Renal pelvis (tissue), 12 donors: ENCODE measurements at places on chromosomes 5 and 9. TPM values are rescaled to one million over a fixed set of nuclear protein-coding genes. Genes with fewer than 3 reads are reported as not detected.
A peak's percentile ranks its signal among the peaks of the same experiment; 100 is the strongest.

DNA sequence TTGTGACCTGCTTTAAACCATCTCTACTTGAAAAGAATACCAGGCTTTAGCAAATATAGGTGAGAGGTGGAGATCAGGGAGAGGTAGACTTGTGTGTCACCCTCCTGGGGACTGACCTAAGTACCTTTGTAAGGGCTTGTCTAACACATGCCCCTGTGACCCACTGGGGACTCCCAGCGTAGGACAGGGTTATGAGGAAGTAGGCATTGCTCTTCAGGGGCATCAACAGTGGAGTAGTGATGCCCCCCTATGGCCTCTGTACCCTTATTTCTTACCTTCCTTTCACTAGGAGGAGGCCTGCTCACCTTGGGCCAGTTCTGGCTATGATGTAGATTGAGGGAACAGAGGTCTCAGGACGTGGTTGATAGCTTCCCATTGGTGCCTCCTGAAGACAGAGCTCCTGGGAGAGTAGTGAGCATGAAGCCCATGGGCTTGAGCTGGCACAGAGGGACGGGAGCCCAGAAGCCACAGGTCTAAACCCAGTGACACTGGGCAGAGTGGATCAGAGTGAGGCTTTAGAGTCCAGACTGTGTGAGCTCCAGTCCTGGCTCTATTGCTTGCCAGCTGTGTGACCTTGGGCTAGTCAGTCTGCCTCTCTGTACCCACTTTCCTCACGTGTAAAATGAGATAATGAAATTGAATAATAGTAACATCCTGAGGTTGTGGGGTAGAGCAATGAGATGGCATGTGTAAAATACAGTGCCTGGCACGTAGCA, 191.7 kb downstream of the AOPEP start:
- no peak for DNase-seq

Gene SAXO1
- 0.18 TPM for polyA plus RNA-seq

Gene SHISAL2B
- polyA plus RNA-seq, result not detected

Gene NMUR2
- 0.09 TPM for polyA plus RNA-seq

Gene DOCK8
- 12.9 TPM for polyA plus RNA-seq

DNA sequence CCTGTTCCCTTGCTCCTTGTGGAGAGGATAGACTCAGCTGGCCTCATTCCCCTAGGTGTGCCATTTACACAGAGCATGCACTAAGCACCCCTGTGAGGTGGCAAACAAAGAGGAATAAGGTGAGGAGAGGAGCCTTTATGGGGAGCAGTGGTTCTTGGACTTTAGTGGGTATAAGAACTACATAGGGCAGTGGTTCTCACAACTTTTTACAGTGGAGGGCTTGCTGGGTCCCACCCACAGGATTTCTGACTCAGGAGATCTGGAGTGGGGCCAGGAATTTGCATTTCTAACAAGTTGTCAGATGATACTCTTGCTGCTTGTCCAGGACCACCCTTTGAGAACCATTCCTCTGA, 42.0 kb downstream of the CSF1R start:
- no peak for DNase-seq

- no peak for DNase-seq
Measured at GRCh38 chr9:91682806-91683205, 259.2 kb upstream of the NFIL3 start.

Gene MEIKIN
- polyA plus RNA-seq, result not detected

- no peak for DNase-seq
Measured at GRCh38 chr9:112361601-112362000, 18.3 kb upstream of the HSDL2 start.

Gene DAPK1
- 101 TPM for polyA plus RNA-seq

DNA sequence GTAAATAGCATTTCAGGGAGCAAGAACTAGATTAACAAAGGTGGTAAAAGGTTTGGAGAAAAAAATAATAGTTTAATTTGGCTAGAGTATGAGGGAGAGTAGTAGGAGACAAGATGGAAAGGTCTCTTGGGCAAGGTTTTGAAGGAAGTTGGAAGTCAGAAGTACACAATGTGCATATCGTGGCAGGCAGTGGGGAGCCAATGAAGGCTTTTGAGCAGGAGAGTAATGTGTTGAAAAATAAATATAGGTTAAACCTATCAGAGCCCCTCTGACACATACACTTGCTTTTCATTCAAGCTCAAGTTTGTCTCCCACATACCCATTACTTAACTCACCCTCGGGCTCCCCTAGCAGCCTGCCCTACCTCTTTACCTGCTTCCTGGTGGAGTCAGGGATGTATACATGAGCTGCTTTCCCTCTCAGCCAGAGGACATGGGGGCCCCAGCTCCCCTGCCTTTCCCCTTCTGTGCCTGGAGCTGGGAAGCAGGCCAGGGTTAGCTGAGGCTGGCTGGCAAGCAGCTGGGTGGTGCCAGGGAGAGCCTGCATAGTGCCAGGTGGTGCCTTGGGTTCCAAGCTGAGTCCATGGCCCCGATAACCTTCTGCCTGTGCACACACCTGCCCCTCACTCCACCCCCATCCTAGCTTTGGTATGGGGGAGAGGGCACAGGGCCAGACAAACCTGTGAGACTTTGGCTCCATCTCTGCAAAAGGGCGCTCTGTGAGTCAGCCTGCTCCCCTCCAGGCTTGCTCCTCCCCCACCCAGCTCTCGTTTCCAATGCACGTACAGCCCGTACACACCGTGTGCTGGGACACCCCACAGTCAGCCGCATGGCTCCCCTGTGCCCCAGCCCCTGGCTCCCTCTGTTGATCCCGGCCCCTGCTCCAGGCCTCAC, at the start of gene CA9:
CA9 (plus strand) TSS at position 797 of the 893 bp plus-strand sequence; CDS start at position 829, 32 bp downstream.
- DNase-seq, result no peak

- DNase-seq, result no peak
Measured at GRCh38 chr9:121179930-121180681, 21.6 kb downstream of the RAB14 start.

Gene MARCOL
- not detected for polyA plus RNA-seq

GRCh38 chr5:68088302-68088701, 127.3 kb upstream of the PIK3R1 start:
- no peak for DNase-seq

DNA sequence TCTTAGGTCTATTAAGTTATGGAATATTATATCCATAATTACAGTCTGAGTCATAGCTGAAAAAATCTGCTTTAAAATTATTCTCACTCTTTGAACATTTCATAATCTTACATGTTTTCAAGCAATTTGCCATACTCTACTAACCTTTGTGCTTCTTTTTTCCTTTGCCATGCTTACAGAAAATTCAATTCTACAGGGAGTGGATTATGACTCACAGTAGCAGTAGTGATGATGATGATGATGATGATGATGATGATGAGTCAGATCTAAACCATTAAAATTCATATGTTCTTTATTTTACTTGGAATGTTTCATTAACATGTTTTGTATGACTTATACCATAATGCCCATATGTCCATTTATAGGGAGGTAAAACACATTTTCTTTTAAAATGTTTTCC, 207.1 kb downstream of the VPS13A start:
- DNase-seq, result no peak

GRCh38 chr9:82781921-82782392, 281.0 kb downstream of the RASEF start:
- DNase-seq, result peak; percentile 91

DNA sequence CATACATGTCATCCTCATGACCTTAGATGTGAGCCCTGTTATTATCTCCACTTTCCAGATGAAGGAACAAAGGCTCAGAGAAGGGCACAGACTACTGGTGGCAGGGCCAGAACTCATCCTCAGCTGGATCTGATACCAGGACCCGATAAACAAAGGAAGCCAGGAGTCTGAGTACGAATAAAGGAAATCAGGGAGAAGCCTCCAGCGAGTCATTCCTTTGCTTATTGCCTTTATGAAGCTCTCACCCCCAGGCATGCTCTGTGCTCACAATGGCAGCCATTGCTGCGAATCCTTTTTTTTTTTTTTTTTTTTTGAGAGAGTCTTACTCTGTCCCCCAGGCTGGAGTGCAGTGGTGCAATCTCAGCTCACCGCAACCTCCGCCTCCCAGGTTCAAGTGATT, 130.1 kb downstream of the GAPVD1 start:
- DNase-seq, result no peak

- no peak for DNase-seq
Measured at GRCh38 chr9:60545878-60546385, 368.3 kb upstream of the SPATA31A5 start.

- no peak for DNase-seq
Measured at GRCh38 chr5:136081217-136081591, 51.4 kb upstream of the SMAD5 start.

DNA sequence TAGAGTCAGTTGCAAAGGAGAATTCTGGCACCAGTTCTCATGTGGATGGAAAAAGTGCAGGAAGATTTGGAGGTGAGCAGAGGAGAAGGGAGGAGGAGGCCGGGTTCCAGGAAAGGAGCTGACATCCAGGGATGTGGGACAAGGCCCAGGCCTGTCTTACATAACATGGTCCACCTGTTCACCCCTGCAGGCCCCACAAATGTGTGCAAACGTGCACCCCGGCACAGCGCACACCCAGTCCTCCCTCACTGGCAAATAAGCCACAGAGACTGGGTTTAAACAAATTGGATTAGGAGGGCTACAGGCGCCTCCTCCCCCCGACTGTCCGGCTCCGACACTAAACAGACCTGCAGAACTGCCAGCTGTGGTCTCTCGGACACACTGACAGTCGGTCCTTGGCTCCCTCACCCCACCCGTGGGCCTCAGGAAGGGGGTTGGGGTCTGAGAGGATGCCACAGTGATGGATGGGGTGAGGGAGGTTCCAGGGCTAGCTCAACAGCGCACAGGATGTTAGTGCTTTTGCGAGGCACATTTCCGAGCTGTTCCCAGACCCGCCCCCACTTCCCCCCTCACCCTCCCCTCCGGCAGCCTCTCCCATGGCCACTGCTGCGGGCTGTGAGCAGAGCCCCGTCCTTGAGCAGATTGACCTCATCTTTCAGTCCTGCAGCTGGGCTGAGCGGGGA, 43.4 kb upstream of the IL17B start:
- DNase-seq, result peak; percentile 94

- DNase-seq, result no peak
Measured at GRCh38 chr5:42858687-42859086, 47.0 kb upstream of the SELENOP start.
